RWPE1 (cell line): ENCODE measurements at places on chromosomes 6 and 20.

- DNase-seq = no peak
Observed at GRCh38 chr6:146868671-146869209, 270.0 kb downstream of the ADGB start.

DNA sequence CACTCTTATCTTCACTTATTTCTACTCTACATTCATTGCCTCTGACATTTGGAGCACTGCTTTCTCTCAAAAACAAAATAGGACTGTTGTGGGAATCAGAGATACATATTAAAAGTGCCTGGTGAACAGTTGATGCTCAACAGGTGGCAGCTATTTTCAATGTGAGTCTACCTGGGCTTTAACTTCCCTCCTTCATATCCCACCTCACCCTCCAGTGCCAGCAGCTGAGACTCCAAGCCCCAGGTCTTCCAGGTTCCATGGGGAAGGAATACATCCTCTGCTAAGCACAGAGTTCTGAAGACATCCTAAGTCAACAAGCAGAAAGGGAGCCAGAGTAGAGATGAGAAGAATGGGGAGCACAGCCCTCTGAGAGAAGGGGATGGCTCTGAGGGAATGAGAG lies 7.0 kb upstream of the FOXP4 start:
- no peak for DNase-seq

DNA sequence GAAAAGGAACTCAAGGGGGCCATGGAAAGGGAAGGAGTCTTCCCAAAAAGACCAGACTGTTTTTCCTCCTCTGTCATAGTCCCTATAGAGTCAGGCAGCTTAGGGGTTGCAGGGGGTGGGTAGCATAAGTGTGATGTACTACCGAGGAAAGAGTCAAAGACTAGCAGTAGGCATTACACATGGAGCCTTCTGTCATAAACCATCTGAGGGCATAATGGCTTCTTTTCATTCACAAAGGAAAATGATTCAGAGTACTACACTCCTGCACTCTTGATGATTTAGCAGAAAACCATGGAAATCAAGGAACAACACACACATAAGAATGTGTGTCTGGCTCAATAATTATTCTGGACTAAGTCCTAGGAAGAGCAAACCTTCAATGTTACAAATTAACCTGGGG lies 14.9 kb downstream of the PLN start:
- DNase-seq = no peak

GRCh38 chr6:169639653-169640278 lies 62.1 kb downstream of the WDR27 start:
- no peak for DNase-seq

- no peak for DNase-seq
Observed at GRCh38 chr6:3911130-3911529, 62.0 kb downstream of the FAM50B start.

DNA sequence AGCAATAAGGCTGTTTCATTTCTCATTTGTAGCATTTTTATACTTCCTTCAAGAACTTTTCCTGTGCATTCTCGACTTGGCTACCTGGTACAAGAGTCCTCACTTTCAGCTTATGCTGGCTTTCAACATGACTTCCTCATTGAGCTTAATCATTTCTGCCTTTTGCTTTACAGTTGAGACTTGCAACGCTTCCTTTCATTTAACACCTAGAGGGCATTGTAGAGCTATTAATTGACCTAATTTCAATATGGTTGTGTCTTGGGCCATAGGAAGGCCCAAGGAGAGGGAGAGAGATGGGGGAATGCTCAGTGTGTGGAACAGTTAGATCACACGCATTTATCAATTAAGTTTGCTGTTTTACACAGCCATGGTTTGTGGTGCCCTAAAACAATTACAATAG lies 37.2 kb downstream of the SLC22A2 start:
- peak; percentile 23 for DNase-seq

GRCh38 chr6:45278367-45278766 lies 49.8 kb upstream of the RUNX2 start:
- DNase-seq = no peak
